Stimulated activated memory B cell treated with anti-CD40 and anti-IgM and Interleukin-4, amounts not matched to agents 10 μg/mL and 1 μg/mL and 100 μg/mL, for 72 hours (primary cell): ENCODE measurements at places on chromosomes 3 and 15.

- no peak for ATAC-seq
Measured at GRCh38 chr15:93036951-93037819, 51.8 kb downstream of the RGMA start.

DNA sequence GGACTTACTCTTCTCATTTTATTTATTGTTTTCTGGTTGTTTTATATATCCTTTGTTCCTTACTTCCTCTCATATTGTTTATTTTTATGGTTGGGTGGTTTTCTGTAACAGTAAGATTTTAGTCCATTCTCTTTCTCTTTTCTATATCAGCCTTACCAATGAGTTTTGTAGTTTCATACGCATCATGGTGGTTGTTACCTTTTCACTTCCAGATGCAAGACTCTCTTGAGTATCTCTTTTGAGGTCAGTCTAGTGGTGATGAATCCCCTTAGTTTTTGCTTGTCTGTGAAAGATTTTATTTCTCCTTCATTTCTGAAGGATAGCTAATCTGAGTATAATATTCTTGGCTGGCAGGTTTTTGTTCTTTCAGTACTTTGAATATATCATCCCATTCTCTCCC lies 57.1 kb upstream of the MFGE8 start:
- no peak for ATAC-seq

DNA sequence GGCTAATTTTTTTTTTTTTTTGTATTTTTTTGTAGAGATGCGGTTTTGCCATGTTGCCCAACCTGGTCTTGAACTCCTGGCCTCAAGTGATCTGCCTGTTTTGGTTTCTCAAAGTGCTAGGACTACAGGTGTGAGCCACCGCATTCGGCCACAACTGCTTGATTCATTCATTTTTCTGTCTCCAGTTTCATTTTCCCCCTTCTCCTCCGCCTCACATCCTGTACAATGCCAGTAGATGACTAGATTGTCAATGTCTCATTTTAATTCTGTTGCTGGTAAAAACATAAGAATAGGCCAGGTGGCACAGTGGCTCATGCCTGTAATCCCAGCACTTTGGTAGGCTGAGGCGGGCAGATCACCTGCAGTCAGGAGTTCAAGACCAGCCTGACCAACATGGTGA lies 12.0 kb upstream of the ZNF592 start:
- ATAC-seq = peak; percentile 69

- peak; percentile 39 for ATAC-seq
Measured at GRCh38 chr15:67882487-67883233, 42.8 kb upstream of the RNU6-1 start.

DNA sequence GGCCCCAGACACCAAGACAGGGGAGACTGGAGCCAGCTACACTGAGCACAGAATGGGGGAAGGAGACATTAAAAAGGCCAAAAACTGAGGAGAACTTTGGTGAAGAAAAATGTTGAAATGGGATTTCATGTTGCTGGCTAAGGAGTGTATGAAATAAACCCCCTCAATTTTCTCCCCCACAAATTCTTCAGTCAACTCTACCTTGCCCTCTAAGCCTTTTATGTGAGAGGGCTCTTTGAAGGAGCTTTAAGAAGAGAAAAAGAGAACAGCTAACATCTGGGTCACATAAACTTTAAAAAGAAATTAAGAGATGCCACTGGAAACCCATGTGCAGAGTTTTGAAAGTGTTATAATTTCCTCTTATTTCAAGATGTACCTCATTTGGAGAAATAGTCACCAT lies 88.6 kb downstream of the ATP8B4 start:
- no peak for ATAC-seq
